ENCODE measurements at places on chromosomes 7 and 10.

DNA sequence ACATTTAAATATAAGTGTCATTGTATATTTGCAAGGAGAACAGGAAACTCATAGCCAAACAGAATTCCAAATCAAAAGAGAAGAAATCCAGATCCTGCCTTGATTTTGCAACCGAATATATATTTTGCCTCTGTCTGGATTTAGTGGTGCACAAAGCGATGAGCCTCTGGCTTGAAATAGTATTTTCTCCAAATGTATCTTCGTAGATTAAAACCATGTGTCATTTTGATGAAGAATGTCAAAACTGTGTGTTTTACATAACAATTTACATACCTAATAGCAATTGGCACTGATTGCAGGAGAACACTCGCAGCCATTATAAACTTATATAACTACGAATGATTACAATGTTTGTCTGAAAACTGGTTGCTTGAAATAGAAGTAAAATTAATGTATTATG, 156.4 kb downstream of the ARID5B start:
- no peak for DNase-seq

- no peak for DNase-seq
These were observed 44.9 kb downstream of the HIBADH start for GRCh38 chr7:27617651-27618381.

DNA sequence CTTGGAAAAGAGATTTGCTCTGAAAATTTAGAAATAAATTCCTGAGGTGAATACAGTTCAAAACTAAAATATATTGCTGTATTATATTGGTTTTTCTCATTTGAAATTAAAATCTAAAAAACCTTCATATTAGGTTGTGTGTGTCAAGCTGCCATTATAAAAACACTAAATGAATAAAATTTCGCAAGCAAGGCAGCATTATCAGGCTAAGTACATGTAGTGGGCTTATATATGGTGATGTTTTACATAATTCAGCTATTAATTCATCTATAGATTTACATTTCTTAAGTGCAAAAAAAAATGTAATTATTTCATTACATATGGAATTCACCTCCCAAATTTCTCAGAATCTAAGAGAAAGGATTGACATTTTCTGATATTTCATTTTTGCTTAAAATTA, 5.3 kb downstream of the MEOX2 start:
- DNase-seq, result no peak

DNA sequence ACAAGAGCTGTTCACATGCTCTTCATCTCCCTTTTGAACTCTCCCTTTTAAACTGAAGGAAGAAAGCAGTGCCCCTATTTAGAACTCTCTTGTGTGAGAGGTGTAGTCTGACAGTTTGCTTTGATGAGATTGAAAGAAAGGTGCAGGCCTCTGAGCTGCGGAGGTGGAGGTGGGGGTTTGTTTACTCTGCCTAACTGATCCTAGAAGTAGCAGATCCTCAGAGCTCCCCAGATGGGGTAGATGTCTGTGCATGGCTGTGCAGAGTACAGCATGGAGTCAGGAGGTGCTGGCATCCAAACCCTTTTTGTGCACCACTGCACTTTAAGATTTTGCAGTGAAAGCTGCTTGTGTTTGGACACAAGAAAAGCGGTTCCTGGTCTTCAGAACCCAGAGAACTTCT, 58.3 kb downstream of the MINDY4 start:
- DNase-seq, result no peak

DNA sequence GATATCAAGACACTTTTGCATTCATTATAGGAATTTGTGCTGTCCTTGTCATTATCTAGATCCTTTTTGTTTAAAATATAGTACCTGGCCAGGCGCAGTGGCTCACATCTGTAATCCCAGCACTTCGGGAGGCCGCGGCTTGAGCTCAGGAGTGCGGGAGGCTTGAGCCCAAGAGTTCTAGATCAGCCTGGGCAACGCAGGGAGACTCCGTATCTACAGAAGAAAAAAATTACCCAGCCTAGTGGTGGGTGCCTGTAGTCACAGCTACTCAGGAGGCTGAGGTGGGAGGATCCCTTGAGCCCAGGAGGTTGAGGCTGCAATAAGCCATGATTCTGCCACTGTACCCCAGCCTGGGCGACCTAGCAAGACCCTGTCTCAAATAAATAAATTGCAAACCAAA, 621 bp upstream of the MORN4 start:
- no peak for DNase-seq

- DNase-seq, result no peak
These were observed 93.6 kb upstream of the PPIF start for GRCh38 chr10:79253704-79254103.

DNA sequence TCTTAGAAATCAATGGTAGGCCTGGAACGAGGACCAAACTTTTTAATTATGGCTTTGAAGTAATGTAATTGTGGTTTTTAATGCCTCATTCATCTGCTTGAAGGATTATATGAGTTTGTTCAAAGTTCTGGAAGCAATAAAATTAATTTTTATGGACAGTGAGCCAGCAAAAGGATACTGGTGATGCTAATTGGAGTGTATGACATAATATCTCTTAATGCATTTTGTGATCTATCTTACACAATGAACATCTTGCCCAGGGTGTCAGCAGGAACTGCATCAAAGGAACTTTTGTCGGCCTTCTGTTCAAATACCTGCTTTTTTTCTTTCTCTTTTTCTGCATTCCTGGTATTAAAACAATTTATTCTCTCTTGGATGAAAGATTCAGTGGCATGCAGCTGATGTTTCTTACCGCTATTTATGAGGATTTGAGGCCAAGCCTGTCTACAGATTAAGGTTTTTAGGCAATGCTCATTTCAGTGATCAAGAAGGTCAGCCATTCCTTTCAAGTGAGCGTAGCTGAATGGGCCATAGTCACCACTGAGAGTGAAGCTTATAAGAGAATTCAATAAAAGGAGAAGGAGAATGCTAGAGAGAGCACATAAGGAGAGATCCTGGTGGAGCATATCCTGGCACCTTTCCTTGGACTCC, 974.8 kb downstream of the SORCS3 start:
- no peak for DNase-seq

DNA sequence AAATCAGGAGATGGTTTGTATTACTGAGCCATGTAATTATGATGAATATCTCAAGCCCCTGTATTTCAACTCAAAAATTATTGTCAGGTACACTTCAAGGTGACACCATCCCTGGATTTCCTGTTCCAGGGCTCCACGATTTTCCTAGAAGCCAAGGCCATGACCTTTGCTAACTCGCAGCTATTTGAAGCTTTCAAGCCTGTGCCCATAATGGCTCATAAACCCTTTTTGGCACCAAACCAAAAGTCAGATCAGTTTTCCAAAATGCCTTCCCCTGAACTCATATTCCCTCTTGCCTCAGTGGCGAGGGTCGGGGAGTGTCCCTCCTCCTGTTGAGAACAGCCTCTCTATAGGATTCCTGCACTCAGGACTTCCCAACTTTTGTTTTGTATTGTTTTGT, 70.8 kb downstream of the HIP1 start:
- DNase-seq, result no peak

DNA sequence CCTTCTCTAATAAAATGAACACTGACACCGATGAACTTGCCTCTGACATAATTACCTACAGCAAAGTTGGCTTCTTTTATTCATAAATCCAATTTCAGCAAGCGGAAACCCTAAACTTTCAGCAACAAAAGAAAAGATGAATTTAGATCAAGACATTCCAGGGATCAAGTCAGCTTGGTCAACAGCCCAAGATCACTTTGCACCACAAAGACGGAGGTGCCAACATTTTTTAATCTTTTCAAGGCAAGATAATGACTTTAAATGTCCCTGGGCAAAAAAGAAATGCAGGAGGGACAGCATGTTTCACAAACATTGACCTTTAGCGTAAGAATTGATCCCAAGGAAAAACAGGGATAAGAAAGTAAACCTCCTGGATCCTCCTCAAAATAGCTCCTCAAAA, 636.9 kb downstream of the PARD3 start:
- DNase-seq, result no peak

DNA sequence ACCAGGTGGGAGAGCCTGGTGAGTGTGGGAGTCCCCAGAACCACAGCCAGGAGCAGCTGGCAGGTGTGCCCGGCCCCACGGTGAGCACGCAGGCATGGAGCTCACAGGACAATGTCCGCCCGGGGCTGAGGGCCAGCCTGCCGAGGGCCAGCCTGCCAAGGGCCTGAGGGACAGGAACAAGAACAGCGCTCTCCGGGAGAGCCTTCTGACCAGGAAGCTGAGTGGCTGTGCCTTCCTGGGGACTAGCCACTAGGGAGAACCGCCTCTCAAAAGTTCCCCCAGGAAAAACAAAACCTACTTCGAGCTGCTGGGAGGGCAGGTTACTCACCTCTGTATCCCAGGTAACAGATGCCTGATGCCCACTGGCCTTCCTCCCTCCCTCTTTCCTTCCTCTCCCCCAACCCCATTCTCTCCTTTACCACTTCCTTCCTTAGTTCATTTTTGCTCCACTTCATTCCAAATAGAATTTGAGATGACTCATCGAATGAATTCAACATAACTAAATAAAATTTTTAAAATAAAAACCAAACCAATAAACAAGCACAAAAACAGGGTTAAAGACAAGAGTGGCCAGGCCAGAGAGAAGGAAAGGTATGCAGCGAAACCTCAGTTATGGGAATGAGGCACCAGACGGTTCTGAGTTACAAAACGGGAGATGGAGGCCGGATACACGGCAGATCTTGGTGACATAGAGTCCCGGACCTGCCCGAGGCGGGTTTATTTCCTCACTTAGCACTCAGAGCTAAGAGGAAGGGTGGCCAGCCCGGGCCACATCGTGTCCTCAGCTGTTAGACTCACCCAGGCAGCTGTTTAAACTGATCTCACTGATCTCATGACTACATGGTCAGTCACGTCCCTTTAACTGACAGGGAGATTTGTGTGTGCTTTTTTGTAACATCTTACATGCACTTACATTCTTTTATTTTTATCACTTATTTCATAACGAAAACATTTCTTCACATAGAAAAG, 128.5 kb downstream of the TNS3 start:
- DNase-seq, result peak; percentile 86

DNA sequence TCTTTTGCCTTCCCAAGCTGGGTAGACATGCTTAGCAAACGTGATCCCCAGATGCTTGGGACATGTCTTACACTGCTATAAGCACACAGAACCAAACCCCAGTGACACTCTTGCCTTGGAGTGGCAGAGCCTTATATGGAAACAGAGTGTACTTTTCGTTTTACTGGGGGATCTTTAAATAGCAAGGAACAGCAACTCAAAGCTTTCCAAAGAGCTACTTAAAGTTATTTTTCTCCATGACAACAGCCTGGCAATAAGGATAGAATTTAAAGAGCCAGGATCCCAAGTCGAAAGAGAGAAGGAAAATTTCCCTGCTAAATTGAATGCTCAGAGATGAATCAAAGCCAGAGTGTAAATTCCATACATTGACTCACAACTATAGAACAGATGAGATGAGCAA, 67.8 kb downstream of the ZNF365 start:
- no peak for DNase-seq

DNA sequence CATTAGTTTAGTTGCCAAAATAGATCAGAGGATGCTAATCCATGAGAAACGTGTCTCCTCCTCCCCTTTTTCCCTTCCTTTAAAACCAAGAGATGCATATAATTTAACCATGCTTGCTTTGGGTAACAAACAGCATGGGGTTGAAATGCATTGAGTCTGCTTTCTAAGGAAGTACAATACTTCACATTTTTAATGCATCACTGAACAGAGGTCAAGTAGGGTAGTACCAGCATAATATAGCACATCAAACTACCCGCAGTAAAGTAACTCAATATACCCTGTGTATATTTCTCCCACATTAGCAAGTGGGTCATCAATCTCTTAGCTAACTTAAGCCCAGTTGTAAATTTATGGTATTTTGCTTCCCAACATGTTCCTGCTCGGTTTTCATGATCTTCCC, 239.3 kb upstream of the SEMA3C start:
- no peak for DNase-seq

DNA sequence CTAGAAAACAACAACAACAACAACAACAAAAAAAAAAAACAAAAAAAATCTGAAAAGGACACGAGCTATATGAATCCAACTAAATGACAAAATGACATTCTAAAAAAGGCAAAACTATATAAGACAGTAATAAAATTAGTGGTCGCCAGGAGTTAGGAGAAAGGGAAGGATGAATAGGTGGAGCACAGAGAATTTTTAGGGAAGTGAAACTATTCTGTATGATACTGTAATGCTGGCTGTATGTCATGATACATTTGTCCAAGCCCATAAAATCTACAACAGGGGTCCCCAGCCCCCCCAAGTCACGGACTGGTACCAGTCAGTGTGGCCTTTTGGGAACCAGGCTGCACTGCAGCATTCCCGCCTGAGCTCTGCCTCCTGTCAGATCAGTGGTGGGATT, 2.8 kb upstream of the PUS7 start:
- no peak for DNase-seq

DNA sequence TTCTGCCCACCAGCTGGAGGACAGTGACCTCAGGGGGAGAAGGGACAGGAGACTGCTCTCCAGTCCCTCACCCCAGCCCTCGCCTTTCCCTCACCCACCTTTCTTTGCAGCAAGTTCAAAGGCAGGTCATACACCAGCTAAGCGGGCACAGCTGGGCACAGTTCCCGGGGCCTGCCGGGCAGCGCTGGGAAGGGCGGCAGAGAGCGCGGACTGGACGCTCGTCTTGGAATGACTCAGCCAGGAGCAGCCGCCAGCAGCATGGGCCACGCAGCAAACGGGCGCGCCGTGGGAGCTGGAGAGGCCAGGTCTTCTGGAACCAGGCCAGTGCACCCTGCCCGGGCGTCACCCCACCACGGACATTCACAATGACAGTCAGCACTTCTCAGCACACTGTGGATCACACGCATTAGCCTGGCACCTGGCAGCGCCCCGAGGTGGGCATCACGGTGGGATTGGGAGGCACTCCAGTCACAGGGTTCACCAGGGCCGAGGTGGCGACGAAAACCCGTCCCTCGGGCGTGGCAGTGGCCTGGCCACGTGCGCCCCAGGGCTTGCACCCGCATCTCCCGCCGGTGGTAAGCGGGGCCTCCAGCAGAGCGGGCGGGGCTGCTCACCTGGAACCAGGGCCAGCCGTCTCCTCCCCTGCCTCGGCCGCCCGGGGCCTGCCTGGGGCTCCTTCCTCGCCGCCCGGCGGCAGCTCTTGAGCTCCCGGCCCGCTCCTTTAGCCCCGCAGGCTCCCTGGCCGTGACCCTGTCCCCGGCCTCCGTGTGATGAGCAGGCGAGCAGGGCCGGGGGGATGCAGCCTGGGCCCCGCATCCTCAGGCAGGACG, 29.0 kb upstream of the WDFY4 start:
- DNase-seq, result peak; percentile 90

GRCh38 chr10:113118882-113119281, 168.8 kb downstream of the TCF7L2 start:
- DNase-seq, result no peak

DNA sequence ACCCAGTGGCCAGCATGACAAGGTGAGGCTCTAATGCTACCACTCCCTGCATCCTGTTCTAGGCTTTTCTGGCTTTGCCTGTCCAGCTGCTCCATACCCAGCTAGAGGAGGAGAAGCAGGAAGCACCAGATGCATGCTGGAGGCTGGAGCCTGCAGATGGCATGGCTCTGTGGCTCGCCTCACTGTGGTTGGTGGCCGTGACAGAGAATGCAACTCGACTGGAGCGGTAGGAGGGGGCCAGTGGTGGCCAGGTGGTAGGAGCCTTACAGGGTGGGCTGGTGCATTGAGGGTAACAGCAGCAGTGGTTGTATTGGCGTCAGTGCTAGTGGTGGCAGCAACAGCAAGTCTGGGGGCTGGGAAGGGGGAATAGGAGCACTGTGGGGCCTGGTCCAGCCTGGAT, 128.6 kb downstream of the ZNF248 start:
- DNase-seq, result no peak

Measured in upper lobe of right lung (tissue), 1 donor.